ENCODE measurements at places on chromosomes 1 and 21. TPM values are rescaled to one million over a fixed set of nuclear protein-coding genes. Genes with fewer than 3 reads are reported as not detected.
A peak's percentile ranks its signal among the peaks of the same experiment; 100 is the strongest.

- peaks cover 21% of the 10 kb centered on the region for H3K36me3 ChIP-seq
- no peak overlapping the region for H3K4me3 ChIP-seq
- H3K27ac ChIP-seq = no peak overlapping the region
- no peak for DNase-seq
- no peaks in the 10 kb centered on the region for H3K27me3 ChIP-seq
Measured at GRCh38 chr1:39310015-39310414, 105.5 kb downstream of the MACF1 start.

- H3K27ac ChIP-seq = no peak overlapping the region
- DNase-seq = no peak
- H3K4me1 ChIP-seq = no peaks in the 10 kb centered on the region
- no peaks in the 10 kb centered on the region for H3K36me3 ChIP-seq
- H3K27me3 ChIP-seq = peaks cover 24% of the 10 kb centered on the region
- H3K4me3 ChIP-seq = no peak overlapping the region
Measured at GRCh38 chr1:17791055-17791390, 35.9 kb downstream of the ACTL8 start.

DNA sequence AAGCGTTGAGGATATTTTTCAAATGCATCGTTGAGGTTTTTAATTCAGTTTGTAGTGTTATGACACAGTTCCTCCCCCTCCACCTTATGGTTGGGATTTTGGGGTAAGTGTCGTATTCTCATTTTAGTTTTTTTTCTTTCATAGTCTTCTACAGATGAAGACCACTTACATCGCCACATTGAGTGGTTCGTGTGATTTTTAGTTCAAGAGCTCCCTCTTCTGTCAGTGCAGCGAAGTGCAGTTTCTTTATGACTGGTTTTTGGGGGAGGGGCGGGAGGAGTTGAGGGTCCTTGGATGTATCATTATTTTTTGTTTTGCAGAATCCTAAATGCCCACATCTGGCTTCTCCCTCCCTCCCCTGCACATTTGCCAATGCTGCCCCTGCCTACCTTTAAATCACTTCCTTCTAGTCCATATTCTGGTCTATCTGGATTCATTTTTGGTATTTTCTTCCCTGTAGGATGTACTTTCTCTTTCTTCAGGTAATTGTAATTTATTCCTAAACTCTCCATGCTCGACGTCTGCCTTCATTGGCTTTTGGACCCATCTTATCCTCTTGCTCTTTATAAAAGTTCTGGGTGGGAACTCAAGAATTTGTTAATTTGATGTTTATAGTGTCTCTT lies 433.1 kb downstream of the CAMTA1 start:
- peaks cover 42% of the 10 kb centered on the region for H3K27me3 ChIP-seq
- peak; percentile 14 for DNase-seq
- no peaks in the 10 kb centered on the region for H3K36me3 ChIP-seq
- H3K27ac ChIP-seq = no peak overlapping the region
- H3K4me3 ChIP-seq = no peak overlapping the region

UBL4B gene
- total RNA-seq = not detected

CD5L gene
- not detected for total RNA-seq

F5 gene
- 40.1 TPM for total RNA-seq

PARK7 gene
- 565 TPM for total RNA-seq

Measured in activated naive CD8-positive, alpha-beta T cell treated with anti-CD3 and anti-CD28 coated beads for 36 hours (primary cell).